ENCODE measurements at places on chromosomes 2 and 18.

DNA sequence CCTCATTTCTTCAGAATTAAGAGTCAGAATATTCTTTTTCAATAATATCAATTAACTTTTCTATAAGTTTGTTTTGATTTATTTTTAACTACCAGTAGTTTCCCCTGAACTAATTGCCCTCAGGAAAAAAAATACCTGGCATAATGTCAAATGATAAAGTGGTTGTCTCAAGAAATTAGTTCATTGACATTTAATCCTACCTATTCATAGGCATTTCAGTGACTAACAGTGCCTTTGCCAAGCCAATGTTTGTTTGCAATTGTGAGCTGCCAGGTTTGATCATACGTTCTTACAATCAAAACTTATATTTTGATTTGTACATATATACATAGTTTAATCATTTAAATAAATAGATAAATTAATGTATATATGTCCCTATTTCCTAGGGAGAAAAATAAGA is 267.3 kb upstream of the MC4R start:
- DNase-seq, result no peak

DNA sequence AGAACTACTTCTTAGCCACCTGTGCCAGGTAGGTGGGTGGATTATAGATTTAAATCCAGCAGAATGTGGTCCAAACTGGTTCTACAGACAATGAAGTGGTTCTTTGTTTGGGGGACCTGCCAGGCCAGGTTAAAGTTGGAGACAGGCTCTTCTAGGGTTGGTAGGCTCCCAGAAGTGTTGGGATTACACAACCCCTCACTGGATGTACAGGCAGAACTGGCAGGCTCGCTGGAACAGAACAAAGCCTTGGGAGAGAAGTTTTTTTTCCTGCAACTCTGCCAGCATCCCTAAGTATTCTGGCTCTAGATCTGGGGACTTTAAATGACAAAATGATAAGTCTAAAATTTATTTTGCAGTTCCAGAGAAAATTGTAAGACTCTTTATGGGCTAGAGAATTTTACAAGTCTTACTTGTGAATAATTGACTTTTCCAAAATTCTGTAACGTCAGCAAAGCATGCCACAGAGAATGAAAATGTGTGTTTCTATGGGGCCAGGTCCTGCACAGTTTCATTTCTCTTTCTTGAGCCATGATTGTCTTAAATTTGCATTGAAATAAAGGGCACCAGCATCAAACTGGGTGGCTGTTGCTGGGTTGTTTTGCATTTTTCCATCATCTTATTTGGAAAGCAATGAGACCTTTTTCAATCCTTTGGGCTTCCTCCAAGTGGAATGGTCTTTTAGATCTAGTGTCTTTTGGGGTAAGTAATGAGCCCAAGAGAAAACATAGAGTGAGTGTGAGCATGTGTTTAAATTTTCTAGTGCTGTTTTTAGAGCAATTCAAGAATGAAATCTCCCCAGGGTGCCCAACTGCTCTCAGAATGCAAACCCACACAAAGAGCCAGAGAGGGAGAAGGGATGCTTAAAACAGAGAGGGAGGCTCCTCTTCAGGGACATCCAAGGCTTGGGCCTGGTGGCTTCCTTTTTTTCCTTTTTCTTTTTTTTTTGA is 32.4 kb upstream of the ATL2 start:
- no peak for DNase-seq

GRCh38 chr2:200211643-200212042 is 94.8 kb upstream of the SPATS2L start:
- no peak for DNase-seq

DNA sequence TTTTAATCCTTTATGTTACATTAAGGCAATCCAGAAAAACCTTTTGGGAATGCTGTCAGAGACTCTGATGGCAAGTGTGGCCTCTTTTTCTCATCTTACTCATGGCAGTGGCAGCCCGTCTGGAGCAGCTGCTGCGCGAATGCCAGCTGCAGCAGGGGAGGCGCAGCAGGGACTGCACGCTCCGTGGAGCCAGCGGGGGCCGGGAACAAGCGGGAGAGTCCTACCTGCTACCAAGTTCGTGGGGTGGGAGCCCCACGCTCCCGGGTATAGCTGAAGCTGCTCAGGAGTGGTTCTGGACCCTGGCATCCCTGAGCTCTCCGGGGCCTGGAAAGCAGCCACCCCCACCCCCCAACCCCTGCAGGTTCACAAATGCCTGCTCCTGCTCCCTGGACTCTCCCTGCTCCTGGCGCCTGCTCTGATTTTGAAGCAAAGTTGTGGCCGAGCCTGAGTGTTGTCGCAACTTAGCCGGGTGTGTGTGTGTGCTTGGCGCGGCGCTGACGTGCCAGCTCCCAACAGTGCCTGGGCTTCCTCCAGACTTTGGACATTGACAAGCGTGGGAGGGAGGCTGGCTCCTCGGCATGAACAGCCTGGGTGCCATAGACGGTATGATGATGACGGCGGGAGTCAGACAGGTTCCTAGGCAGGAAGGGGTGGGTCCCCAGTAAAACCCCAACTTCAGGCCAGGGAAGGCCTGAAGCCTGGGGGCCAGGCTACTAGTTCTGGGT is 21.7 kb downstream of the TMX3 start:
- DNase-seq, result no peak

DNA sequence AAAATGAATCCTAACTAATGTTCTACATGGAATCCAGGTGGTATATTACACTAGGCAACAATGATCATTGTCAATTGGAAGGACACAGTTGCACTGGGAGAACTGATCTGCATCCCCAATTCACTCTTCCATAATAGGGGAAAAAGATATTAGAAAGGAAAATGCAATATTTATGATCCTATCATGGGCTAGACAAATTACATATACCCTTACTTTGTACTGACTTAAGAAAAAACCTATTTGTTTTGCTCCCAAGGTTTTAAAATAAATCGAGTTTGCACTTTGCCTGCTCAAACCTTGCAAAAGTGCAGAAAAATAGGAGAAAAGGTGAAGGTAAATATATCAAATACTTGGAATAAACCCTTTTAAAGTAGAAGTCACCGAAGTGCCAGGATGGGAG is 11.0 kb upstream of the PAX3 start:
- DNase-seq, result no peak

- DNase-seq, result no peak
These were observed 22.2 kb downstream of the XRCC5 start for GRCh38 chr2:216131175-216131926.

- no peak for DNase-seq
These were observed 87.5 kb downstream of the SATB2 start for GRCh38 chr2:199370150-199370780.

GRCh38 chr2:216404010-216404618 is 8.2 kb upstream of the SMARCAL1 start:
- DNase-seq, result peak; percentile 3

DNA sequence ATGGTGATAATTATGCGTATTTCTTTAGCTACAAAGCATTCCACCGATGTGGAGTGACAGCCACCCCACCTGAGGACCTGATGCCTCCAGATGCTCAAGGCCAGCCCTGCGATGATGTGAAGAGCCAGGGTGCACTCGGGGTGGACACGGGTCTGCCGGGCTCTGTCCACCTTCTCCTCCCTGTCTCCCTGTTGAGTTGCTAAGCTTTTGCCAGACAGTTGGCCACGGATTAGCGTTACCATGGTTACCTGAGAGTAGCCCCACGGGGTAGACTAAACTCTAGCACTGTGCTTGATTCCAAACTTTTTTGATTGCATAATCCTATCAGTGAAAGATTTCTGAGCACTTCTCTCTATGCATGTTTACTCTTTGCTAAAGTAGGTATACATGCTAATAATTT is 86.2 kb downstream of the SMIM21 start:
- no peak for DNase-seq

GRCh38 chr2:179305125-179305524 is 40.5 kb upstream of the SESTD1 start:
- no peak for DNase-seq

DNA sequence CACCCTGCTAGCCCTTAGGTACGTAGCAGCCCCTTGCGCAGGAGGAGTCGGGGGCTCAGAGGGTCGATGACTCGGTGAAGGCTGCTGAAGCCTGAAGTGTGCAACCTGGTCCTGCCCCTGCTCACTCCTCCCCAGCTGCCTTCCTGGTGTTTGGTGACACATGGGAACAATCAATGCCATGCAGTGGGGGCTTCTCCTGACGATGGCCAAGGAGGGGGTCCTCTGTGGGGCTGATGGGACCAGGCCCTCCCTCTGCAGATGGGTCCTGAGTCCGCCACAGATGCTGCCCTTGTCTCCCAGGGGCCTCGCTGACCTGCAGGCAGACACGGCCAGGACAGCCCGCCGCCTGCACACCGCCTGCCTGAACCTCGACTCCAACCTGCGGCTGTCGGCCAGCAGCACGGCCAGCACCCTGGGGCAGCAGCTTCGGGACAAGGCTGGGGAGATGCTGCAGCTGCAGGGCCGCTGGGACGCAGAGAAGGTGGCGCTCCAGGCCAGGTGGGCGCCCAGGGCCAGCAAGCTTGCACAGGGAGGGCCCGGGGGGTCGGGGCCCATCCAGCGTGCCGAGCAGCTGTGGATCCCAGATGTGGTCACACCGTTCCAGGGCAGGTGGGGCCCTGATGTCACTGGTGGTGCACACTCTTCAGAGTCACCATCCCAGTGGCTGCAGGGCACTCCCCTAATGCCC is 24.6 kb downstream of the CROCC2 start:
- no peak for DNase-seq

GRCh38 chr2:230225486-230225885 is at the start of gene SP140:
TSS of gene SP140 (plus strand) at chr2:230225736. CDS start at chr2:230225845, 109 bp downstream.
- peak; percentile 49 for DNase-seq

DNA sequence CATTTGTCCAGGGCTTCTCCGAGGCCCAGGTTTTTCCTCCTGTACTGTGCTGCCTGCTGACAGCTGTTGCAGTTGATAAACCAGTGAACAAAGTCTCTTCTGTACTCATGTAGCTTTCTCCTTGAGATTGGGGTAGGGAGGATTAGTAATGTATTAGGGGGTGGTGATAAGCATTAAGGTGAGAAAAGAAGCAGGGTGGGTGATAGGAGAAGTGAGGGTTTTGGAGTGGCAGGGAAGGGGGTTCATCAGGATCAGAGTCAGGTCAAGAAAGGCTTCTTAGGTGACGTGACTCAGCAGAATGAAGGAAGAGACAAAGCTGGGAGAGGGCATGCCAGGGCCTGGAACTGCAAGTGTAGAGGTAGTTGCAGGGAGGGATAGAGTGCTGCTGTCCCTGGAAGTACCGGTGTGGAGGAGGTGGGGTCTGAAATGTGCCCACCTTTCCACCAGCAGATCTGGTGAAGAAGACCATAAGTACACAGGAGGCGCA is 48.7 kb downstream of the PKP4 start:
- no peak for DNase-seq

Measured in activated CD8-positive, alpha-beta memory T cell treated with anti-CD3 and anti-CD28 coated beads for 1 hour (primary cell).